Progenitor cell of endocrine pancreas (in vitro differentiated cells): ENCODE measurements at places on chromosomes 3 and 15. TPM values are rescaled to one million over a fixed set of nuclear protein-coding genes. Genes with fewer than 3 reads are reported as not detected.

Gene EFHB
- 1.2 and 1.4 TPM in 2 replicates for total RNA-seq

DNA sequence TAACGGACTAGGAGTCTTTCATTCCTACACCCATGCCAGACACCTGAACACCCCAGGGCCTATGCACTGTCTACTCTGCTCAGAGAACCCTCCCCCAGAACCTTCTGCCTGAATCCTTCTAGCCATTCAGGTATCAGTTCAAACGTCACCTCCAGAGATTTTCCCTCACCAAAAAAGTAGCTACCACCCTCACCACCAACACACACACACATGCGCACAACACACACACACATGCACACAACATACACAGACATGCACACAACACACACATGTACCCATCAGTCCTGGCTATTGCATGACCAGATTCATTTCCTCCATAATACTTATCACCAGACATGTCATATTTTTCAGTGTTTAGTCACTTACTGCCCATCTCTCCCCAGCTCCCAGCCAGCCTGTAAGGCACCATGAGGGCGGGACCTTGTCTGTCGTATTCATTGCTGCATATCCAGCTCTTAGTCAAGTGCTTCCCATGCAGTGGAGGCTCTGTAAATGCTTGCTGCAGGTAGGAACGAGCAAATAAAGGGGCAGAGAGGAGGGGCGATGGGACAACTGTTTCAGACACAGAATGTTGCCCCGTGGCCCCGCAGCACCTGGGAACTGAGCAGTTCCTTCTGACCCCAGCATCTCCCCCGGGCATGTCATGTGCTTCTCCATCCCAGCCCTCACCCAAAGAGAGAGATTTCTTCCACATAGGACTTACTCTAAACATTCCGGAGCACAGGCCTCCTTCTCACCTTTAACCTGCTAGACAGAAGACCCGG, 29.2 kb downstream of the XXYLT1 start:
- H3K4me3 ChIP-seq, result no peak overlapping the region
- H3K4me1 ChIP-seq, result peaks cover 22% of the 10 kb centered on the region
- no peak for DNase-seq
- no peaks in the 10 kb centered on the region for H3K27me3 ChIP-seq
- H3K27ac ChIP-seq, result peak overlapping the region; percentile 37

Gene LRRK1
- total RNA-seq, result 0.86 and 1.6 TPM in 2 replicates

Gene TRPM1
- not detected in 2 replicates for total RNA-seq

- peaks cover 20% of the 10 kb centered on the region for H3K27me3 ChIP-seq
- no peak overlapping the region for H3K4me3 ChIP-seq
- no peak for DNase-seq
- H3K27ac ChIP-seq, result no peak overlapping the region
- peaks cover 23% of the 10 kb centered on the region for H3K4me1 ChIP-seq
- peaks cover under 1% of the 10 kb centered on the region for H3K36me3 ChIP-seq
Measured at GRCh38 chr3:170423001-170423615, 4.4 kb downstream of the CLDN11 start.

DNA sequence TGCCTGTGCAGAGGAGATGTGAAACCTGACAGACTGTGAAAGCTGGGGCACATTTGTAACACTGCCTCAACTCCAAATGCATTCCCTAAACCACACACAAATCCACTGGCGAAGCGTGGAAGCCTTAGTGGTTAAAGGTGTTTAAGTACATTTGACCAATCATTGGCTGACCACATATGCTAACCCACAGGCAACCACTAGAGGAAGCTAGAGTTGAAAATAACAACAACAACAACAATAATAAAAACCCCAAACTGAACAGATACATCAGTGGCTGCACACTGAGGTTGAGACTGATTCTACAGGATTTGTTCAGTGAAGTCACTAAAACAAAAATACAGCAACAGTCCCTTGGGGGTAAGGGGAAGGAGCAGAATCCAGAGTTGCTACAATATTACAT, 129.7 kb downstream of the TJP1 start:
- no peak overlapping the region for H3K4me3 ChIP-seq
- H3K27ac ChIP-seq, result peak overlapping the region; percentile 1
- H3K36me3 ChIP-seq, result peaks cover 3% of the 10 kb centered on the region
- no peaks in the 10 kb centered on the region for H3K27me3 ChIP-seq
- H3K4me1 ChIP-seq, result peaks cover 11% of the 10 kb centered on the region

DNA sequence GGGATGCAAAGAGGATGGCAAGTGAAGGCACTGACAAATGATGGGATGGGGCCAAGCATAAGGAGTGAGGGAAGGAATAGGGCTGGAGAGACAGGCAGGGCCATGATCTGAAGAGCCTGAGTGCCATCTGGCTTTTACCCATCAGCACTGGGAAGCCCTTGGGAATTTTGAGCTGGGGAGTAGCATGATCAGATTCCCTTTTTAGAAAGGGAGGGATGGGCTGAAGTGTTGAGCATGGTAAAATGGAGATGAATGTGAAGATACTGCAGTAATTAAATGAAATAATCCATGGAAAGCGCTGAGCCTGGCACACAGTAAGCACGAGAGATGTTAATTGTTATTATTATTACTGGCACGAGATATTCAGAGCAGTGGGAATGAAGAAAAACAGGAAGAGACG, 9.9 kb downstream of the RBP1 start:
- H3K4me3 ChIP-seq, result no peak overlapping the region
- H3K4me1 ChIP-seq, result peaks cover 39% of the 10 kb centered on the region
- DNase-seq, result no peak
- no peak overlapping the region for H3K27ac ChIP-seq
- H3K36me3 ChIP-seq, result peaks cover 27% of the 10 kb centered on the region

- no peak overlapping the region for H3K4me3 ChIP-seq
- H3K4me1 ChIP-seq, result peaks cover 2% of the 10 kb centered on the region
- no peaks in the 10 kb centered on the region for H3K36me3 ChIP-seq
- no peak overlapping the region for H3K27ac ChIP-seq
- H3K27me3 ChIP-seq, result peaks cover 4% of the 10 kb centered on the region
Measured at GRCh38 chr15:65634356-65634755, 12.6 kb downstream of the SLC24A1 start.

Gene FYCO1
- 17.0 and 18.0 TPM in 2 replicates for total RNA-seq

GRCh38 chr3:64903006-64903405, 215.2 kb upstream of the ADAMTS9 start:
- H3K36me3 ChIP-seq, result no peaks in the 10 kb centered on the region
- no peaks in the 10 kb centered on the region for H3K27me3 ChIP-seq
- no peak overlapping the region for H3K27ac ChIP-seq
- no peak overlapping the region for H3K4me3 ChIP-seq

DNA sequence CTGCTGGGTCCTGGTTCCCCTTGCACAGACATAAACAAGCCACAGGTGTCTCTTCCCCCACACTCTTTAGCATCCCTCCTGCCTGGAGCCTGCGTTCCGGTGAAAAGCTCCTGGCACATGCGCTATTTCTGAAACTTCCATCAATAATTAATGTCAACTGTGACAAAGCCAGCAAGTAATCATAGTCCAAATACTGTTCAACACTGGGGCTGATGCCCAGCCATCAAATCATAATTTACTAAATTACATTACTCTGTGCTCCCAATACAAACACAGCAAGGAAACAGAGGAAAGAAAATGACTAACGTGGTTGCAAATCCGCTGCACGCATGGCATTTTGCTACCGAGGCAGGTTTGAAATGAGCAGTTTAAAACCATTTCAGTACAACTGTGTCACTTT, 294.7 kb downstream of the ERC2 start:
- H3K4me3 ChIP-seq, result no peak overlapping the region
- H3K27me3 ChIP-seq, result no peaks in the 10 kb centered on the region
- H3K27ac ChIP-seq, result no peak overlapping the region
- peaks cover 1% of the 10 kb centered on the region for H3K36me3 ChIP-seq
- H3K4me1 ChIP-seq, result peaks cover 9% of the 10 kb centered on the region

DNA sequence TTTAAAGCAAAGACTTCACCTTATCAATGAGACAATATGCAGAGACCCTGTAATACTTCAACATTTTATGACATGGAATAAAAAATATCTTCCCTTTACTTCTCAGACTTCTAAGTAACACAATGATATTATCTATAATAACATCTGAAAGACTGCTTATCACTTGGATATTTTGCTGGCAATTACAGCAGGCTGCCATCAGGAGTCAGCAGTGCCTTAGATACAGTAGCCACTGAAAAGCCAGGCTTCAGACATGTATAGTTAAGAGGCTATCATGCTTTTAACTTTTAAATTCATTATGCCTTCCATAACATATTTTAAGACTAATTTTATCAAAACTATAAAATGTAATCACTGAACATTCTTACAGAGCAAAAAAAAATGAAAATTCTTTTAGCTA, 227.5 kb downstream of the NEK10 start:
- no peak overlapping the region for H3K4me3 ChIP-seq
- DNase-seq, result no peak
- no peaks in the 10 kb centered on the region for H3K27me3 ChIP-seq
- no peaks in the 10 kb centered on the region for H3K4me1 ChIP-seq
- H3K27ac ChIP-seq, result no peak overlapping the region

Gene RPL29
- 1,205 and 1,236 TPM in 2 replicates for total RNA-seq

Gene C3orf85
- not detected in 2 replicates for total RNA-seq

Gene FANCD2OS
- not detected in 2 replicates for total RNA-seq

- H3K4me1 ChIP-seq, result peaks cover 4% of the 10 kb centered on the region
- H3K36me3 ChIP-seq, result no peaks in the 10 kb centered on the region
- no peak for DNase-seq
- no peak overlapping the region for H3K27ac ChIP-seq
- H3K27me3 ChIP-seq, result no peaks in the 10 kb centered on the region
Measured at GRCh38 chr3:160665784-160666526, 11.0 kb upstream of the ARL14 start.

- H3K27ac ChIP-seq, result no peak overlapping the region
- DNase-seq, result no peak
- no peaks in the 10 kb centered on the region for H3K36me3 ChIP-seq
- H3K4me1 ChIP-seq, result no peaks in the 10 kb centered on the region
- H3K4me3 ChIP-seq, result no peak overlapping the region
- H3K27me3 ChIP-seq, result peaks cover 7% of the 10 kb centered on the region
Measured at GRCh38 chr3:42683875-42684598, 1.3 kb upstream of the KLHL40 start.

DNA sequence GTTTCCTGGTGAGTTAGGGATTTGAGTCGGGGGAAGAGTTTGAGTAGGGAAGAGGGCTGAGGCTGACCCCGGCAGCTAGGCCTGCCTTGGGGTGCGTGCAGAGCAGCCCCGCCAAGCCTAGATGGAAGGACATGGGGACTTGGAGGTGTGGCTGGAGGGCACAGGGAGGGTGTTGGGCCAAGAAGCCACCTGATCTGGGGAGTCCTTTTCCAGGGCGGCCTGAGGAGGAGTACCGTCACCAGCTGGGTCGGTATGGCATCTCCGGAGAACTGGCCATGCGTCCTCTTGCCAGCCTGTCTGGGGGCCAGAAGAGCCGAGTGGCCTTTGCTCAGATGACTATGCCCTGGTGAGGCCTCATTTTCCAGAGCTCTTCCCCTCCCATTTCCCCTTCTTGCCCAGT, 6.9 kb downstream of the ABCF3 start:
- H3K4me3 ChIP-seq, result no peak overlapping the region
- H3K4me1 ChIP-seq, result no peaks in the 10 kb centered on the region
- H3K36me3 ChIP-seq, result peaks cover 11% of the 10 kb centered on the region
- no peak overlapping the region for H3K27ac ChIP-seq
- DNase-seq, result no peak
- no peaks in the 10 kb centered on the region for H3K27me3 ChIP-seq

DNA sequence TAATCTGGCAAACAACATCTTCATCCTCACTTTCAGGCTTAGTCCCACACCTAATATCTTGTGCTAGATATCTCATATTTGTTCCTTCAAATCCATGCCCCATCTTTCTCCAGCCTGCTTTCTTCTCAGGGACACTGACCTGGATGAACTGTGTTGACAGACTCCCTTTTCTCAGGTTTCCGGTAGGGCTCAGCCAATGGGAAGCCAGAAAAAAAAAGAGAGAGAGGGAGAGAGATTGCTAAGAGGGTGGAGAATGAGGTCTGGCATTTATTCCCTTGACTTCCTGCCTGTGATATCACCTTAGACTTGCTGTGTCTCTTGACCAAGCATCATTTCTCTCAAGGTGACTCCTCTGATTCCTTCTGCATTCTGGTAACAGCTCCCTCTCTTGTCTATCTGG, 145.6 kb upstream of the ABI3BP start:
- H3K27me3 ChIP-seq, result no peaks in the 10 kb centered on the region
- no peak for DNase-seq
- no peaks in the 10 kb centered on the region for H3K36me3 ChIP-seq
- H3K4me1 ChIP-seq, result peaks cover 4% of the 10 kb centered on the region

Gene CCDC33
- total RNA-seq, result 0.84 and 2.0 TPM in 2 replicates

GRCh38 chr3:102083473-102083872, 234.2 kb downstream of the NFKBIZ start:
- no peak for DNase-seq
- H3K4me1 ChIP-seq, result peaks cover 25% of the 10 kb centered on the region
- no peak overlapping the region for H3K4me3 ChIP-seq
- H3K27me3 ChIP-seq, result no peaks in the 10 kb centered on the region
- H3K36me3 ChIP-seq, result no peaks in the 10 kb centered on the region

Gene CYP19A1
- total RNA-seq, result not detected in 2 replicates
